Foreskin fibroblast (primary cell): ENCODE measurements at places on chromosomes 6 and 20.

GRCh38 chr6:10163203-10163962, 251.5 kb downstream of the TFAP2A start:
- DNase-seq, result no peak

GRCh38 chr20:38426006-38426897, 8.9 kb downstream of the SNHG17 start:
- DNase-seq, result peak; percentile 93

- DNase-seq, result no peak
These were observed 131.7 kb upstream of the HDGFL1 start for GRCh38 chr6:22437665-22438064.

DNA sequence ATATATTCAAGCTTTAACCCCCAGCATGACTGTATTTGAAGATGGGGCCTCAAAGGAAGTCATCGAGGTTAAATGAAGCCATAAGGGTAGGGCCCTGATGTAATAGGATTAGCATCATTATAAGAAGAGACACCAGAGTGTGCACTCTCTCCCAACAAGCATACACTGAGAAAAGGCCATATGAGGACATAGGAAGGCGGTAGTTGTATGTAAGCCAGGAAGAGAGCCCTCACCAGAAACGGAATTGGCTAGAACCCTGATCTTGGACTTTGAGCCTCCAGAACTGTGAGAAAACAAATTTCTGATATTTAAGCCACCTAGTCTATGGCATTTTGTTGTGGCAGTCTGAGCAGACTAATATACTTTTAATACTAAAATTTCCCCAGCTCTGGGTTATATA, 150.1 kb upstream of the STXBP5 start:
- DNase-seq, result no peak

DNA sequence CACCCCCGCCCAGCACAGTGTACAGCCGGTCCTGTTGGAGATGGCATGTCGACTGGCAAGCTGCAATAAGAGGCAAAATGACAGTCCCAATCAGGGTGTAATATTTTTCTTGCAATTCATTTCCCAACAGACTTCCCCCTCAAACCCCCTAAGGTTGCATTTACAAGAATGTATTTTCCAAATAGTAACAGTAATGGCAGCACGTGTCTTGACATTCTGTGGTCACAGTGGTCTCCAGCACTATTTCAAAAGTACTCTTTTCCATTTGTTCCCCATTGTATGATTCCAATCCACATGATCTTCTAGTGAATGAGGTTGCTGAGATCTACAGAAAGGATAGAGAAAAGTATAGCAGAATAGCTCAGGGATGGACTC, 97.8 kb upstream of the CARMIL1 start:
- DNase-seq, result no peak

GRCh38 chr6:50936277-50936681, 117.6 kb downstream of the TFAP2B start:
- no peak for DNase-seq

GRCh38 chr20:43364001-43364400, 93.7 kb upstream of the SRSF6 start:
- no peak for DNase-seq

DNA sequence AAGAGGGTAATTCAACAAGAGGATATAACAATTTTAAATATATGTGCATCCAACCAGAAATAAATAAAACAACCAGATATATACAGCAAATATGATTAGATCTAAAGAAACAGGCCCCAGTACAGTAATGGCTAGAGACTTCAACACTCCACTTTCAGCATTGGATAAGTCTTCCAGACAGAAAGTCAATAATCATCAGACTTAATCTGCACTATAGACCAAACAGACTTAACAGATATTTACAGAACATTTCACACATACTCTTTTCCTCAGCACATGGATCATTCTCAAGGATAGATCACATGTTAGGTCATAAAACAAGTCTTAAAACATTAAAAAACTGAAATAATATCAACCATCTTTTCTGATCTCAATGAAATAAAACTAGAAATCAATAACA, 62.7 kb upstream of the MTRF1L start:
- DNase-seq, result no peak

GRCh38 chr6:101001607-101002006, 120.5 kb upstream of the ASCC3 start:
- no peak for DNase-seq

- DNase-seq, result no peak
These were observed 34.3 kb upstream of the VEGFA start for GRCh38 chr6:43735642-43736199.

- no peak for DNase-seq
These were observed 184.2 kb upstream of the CCN2 start for GRCh38 chr6:132135409-132135808.

GRCh38 chr6:55448451-55448850, 121.2 kb downstream of the GFRAL start:
- peak; percentile 27 for DNase-seq
